Activated CD8-positive, alpha-beta memory T cell treated with anti-CD3 and anti-CD28 coated beads for 1 hour (primary cell): ENCODE measurements at places on chromosomes 3 and 15.

DNA sequence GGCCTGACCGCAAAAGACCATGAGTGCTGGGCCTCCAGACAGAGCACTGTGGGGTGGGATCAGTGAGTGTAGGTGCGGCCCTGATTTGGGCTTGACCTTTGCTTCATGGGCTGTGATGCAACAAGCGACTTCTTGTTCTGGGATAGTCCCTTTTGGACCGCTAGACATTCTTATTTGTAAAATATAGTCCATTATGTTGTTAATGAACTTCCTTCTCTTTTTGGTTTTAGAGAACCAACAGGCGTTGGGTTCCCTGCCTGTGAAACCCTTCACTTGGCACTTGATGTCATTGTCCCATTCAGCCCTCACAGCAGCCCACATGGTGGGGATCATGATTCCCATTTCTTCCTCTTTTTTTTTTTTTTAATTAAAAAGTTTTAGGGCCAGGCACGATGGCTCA lies 15.8 kb upstream of the TRH start:
- no peak for DNase-seq

DNA sequence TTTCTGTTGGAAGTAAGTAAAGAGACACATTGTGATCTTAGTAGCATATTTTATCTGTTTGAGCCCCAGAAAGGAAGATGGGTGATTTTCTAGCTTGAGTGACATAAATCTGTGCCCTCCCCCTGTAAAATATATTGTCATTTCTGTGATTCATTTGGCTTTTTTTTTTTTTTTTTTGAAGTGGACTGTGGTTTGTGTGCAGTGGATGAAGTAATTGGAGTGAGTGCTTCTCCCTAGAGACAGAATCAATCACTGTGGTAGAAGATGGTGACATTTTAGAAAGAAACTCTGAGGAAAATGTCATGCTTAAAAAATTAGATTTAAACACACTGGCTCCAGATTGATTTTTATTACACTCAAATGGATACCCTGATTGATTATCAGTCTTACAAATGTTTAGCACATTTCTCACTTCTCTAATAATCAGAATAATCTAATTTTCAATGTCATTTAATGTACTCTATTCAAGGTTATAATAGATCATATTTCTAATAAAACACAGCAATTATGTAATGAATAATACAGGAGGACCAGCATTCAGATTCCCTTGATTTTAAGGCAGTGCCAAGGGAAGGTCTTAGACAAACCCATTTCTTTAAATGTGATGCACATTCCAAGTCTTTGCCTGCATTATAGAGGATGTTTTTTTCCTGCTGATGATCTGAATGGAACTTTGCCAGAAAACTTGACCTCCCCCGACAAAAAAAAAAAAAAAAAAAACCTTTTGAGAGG lies 116.6 kb downstream of the TOP2B start:
- DNase-seq: no peak

- DNase-seq: no peak
These were observed 66.3 kb upstream of the LRIG1 start for GRCh38 chr3:66567077-66567476.

DNA sequence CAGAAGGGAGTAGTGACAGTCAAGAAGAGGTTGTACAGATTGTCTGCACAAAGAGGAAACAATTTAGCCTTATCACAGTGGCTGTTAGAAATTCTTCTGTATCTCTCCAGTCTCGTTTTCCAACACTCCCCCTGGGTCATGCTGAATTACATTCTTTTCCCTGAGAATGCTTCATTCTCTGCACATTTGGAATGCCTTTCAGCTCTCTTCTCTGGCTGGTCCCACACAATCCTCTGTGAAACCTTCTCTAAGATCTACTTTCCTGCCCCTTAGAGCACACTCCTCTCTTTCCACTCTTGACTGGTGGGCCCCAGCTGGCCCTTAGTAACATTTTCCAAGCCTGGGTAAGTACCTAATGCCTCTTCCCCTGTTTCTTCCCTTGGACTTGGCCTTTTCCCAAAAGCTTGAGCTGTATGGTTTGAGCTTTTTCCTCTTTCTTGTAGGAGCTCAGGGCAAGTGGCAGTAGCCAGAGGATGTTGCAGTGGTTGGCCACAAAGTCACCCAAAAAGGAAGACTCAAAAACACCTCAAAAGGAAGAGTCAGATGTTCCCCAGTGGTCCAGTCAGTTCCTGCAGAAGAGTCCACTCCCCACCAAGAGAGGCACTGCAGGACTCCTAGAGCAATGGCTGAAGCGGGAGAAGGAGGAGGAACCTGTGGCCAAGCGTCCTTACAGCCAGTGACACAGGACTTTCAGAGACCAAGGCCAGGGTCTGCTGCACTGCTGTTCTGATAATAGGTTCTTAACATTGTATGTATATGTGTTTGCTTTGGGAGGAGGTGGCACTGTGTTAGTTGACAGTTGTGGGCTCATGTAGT lies 25.7 kb downstream of the HMCES start:
- DNase-seq: no peak

GRCh38 chr15:92623435-92623834 lies 32.1 kb downstream of the FAM174B start:
- no peak for DNase-seq

GRCh38 chr15:47397655-47398054 lies 319.6 kb upstream of the SEMA6D start:
- DNase-seq: no peak

DNA sequence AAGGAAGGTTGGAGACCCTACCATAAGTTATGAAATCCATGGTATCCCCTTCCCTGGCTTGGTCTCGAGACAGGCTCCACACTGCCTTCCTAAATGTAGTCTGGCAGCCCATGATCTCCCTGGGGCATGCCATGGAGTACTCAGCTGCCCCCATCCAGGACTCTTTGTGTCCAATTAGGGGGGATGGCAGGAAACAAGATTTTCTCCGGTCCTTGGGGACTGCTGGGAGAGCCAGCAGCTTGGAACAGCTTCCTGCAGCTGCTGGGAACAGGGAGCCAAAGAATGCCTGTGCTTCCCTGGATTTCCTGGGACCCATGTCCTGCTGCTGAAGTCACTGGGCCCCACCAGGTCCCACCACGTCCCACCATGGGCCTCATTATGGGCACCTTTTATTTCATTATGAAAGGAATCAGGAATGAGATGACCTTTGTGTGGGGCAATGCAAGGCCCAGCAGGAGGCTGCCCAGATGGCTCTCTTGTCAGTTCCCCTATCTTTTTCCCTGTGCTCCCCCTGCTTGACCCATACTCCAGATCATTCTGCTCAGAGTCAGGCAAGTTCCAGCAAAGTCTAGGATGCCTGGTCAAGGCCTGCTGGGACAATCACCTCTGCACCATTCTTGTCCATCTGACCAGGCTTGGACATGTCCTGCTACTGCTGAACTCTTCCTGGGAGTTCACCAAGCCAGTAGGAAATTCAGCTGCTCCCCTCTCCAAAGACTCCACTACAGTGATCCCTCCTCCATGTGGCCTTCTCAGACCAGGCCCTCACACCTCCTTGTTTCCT lies 15.0 kb upstream of the DAG1 start:
- DNase-seq: no peak

DNA sequence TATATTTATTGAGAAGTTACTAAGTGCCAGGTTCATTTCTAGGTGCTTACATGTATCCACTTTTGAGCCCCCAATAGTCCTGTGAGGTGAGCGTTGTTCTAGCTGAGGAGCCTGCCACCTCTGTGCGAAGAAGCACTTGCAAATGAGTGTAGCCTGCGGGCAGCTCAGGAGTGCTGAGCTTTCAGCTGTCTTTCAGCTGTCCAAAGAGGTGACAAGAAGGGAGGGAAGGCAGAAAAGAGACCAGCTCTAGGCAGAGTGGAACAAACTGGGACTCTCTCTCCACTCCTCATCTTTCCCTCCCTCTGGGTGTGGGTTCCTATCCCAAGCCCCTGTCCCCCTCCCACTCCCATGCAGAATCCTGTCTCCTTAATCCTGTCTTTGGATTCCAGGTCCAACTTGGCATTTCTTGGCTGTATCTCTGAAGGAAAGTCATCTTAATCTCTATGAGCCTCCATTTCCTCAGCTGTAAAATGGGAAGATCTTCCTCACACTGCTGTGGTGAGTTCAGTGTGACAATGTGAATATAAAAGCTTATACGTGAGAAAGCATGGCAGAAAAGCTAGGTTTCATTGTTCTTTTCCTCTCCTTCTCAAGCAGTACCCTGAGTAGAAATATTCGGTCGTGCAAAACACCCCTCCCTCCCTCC lies 6.7 kb upstream of the SRP14 start:
- DNase-seq: no peak

DNA sequence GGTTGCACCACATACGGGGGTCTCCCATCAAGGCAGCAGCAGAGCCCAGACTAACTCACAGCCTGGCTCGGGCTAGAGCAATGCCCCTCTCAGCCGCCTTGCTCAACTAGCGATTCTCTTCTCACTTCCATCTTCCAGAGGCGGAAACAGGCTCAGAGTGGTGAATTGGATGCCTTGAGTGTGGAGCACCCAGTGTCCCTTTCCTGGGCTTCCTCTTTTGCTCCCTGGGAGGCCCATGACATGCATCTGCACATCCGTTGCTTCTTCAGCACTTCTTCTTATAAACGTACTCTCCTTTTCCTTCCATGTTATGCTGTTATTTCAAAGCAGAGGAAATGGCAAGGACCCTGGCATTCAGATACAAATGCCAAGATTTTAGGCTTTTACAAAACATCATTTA lies 2.1 kb upstream of the IQSEC1 start:
- no peak for DNase-seq

DNA sequence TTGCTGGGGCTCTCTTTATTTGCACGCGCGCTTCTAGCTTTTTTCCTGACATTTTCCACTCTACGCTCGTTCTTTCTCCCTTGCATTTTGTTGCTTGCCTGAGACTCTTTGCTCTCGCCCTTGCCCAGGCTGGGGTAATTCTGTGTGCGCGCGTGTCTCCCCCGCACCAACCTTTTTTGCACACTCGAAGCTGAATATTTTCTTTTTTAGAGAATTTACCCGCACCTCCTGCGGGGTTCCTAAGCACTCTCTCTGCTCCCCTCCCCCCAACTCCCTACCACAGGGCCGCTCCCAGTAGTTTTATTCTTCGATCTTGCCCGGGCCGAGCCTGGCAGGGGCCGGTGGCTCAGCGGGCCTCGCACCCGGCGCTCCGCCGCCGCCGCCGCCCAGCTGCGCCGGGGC lies 732 bp downstream of the FAM43A start:
- DNase-seq: no peak

GRCh38 chr15:50135031-50135551 lies 16.1 kb upstream of the ATP8B4 start:
- no peak for DNase-seq

GRCh38 chr15:89023311-89023961 lies 64.8 kb upstream of the ABHD2 start:
- no peak for DNase-seq

DNA sequence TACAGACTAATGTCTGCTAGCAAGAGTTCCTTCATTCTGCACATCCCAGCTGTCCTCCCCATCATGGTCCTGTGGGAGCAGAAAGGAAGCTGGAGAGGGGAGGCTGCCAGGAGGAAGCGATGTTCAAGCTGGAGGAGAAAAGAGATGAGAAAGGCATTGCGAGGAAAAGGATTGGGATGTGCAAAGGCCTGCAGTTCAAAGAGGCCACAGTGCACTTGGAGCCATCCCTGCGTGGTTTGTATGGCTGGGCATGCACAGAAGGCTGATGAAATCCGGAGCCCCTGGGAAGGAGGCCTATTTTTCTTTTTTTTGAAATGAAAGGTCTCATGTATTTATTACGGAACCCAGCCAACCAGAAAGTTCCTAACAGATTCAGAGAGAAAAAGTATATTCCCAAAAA lies 22.8 kb downstream of the AMOTL2 start:
- DNase-seq: no peak

- DNase-seq: no peak
These were observed 22.9 kb upstream of the TPM1 start for GRCh38 chr15:63019511-63020109.

DNA sequence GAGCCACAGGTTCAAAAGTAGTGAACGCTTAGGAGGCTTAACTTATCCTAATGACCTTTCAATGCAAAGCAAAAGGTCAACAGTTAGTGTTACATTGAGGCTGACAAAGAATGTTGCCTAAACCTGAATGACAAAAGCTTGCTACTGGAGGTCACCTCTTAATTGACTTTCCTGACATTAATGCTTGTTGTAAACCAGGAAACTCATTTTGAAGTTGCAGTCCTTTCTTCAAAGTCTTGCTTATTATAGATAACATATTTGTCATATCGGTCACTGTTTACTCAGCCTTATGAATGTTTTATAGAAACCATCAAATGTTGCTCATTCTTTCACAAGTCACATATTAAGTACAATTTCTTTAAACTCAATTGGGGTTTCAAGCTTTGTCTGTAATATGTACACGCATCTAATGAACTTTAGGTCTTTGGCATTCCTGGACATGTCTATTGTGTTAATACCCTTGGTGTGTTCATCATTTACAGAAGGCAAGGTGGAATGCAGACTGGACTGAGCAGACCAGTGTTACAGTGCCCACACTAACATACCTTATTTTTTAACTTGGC lies 488.2 kb upstream of the NECTIN3 start:
- no peak for DNase-seq

DNA sequence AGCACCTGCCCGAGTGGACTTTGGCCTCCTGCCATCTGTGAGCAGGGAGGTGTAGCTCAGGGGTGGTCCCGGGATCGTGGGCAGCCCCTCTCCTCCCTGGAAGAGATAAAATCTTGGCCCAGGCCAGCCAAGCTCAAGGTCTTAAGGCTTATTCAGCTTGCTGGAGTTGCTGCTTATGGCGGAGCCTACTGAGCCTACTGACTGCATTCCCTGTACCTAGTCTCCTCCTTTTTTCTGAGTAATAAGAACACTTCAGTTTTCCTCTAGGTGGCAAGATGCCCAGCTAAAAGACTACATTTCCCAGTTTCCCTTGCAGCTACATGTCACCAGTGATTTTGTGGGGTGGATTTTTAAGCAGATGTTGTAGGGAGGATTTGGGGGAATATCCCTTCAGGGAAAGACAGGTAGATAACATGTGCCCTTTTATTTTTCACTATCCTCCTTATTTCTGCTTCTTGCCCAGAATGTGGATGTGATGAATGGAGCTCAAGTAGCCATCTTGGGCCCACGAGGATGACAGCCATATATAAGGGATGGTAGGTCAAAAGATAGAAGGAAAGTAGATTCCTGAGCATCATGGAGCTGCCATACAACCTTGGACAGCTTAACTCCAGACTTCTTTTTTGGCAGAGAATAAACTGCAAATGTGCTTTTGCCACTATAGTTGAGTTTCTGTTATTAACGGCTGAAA lies 41.4 kb upstream of the INSYN1 start:
- no peak for DNase-seq

- DNase-seq: no peak
These were observed 272.6 kb downstream of the CLSTN2 start for GRCh38 chr3:140207541-140207940.

- no peak for DNase-seq
These were observed 46.2 kb upstream of the ADGRG7 start for GRCh38 chr3:100563228-100563627.

- no peak for DNase-seq
These were observed 153.3 kb downstream of the P3H2 start for GRCh38 chr3:189967254-189967865.

DNA sequence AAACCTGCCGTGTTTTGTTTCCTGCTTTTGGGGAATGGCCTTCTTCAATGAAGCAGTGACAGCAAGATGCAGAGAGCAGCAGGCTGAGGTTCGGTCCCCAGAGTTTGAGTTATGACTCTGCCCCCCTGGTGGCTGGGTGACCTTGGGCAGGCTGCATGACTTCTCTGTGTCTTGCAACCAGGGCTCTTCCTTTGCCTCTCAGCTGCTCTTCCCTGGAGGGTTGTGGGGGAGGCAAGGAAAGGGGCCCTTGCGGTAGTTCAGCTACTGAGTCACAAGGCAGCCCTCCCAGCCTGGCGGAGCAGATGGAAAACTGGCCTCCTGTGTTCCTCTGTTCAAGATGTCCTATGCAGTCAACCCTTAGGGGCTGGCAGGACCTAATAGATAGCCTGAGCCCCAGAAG lies 17.1 kb downstream of the CTXND1 start:
- no peak for DNase-seq

- no peak for DNase-seq
These were observed 21.0 kb downstream of the PPCDC start for GRCh38 chr15:75044258-75044878.
